Right ventricle myocardium inferior (tissue), 1 donor: ENCODE measurements at places on chromosomes 6 and 20.

DNA sequence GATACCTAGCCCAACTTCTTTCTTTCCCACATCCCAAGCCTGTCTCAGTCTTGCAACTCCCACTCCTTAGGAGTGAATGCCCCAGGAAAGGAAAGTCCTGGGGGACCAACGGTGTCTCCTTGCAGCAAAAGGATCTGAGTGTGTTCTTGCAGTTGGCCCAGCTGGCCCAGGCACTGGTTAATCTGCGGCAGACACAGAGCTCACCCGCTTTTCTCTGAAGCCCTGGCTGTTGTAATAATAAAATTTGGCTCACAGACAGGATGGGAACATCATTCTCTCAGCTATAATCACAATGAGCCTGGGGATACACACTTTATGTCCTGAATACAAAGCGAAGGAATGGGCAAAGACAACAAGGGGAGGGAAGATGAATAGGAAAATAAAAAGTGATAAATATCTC, 287.0 kb upstream of the PRND start:
- no peak for DNase-seq

GRCh38 chr20:62632575-62633090, 9.7 kb upstream of the SLCO4A1 start:
- DNase-seq = no peak

- DNase-seq = no peak
Observed at GRCh38 chr6:17768388-17768787, 61.7 kb upstream of the NUP153 start.

- no peak for DNase-seq
Observed at GRCh38 chr6:131476362-131476761, 96.7 kb upstream of the ARG1 start.

- no peak for DNase-seq
Observed at GRCh38 chr6:33668914-33669313, 42.6 kb downstream of the UQCC2 start.

DNA sequence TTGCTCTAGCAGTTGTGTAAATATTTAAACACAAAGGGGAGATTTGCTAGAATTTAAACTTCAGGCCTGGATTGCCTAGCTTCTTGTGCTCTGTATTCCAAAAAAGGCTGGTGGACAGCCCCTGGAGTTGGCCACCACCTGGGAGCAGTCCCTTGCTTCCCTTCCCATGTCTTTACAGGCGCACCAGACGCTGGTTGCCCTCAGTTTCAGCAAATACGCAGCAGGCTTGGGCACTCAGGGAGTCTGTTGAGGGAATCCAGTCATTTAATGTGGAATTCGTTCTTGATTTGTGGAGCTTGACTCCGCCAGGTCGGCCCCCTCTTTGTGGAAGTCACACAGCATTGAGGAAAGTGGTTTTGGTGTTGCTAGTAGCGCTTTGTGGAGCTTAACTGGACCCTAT, 156.8 kb downstream of the DTNBP1 start:
- DNase-seq = no peak

DNA sequence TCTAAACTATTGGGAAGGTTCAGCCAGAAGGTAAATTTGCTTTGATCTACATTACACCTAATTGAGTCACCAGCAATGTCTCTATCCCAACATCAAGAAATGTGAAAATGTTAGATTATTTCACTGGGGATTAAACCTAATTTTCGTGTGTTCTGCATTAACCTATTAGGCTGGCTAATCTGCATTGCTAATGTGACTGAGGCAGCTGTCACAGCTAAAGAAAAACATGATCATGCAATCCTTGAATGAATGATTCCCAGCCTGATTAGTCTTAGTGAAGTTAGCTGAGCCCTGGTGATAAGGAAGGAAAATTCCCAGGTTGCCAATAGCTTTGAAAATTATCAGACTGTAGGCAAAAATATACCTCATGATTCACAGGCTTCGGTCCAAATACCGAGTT, 135.3 kb downstream of the LINC00237 start:
- DNase-seq = no peak

GRCh38 chr20:11130554-11131166, 456.9 kb upstream of the JAG1 start:
- DNase-seq = no peak

GRCh38 chr20:63539092-63539430, 1.9 kb upstream of the PTK6 start:
- no peak for DNase-seq

- DNase-seq = no peak
Observed at GRCh38 chr20:11170565-11170964, 496.8 kb upstream of the JAG1 start.

DNA sequence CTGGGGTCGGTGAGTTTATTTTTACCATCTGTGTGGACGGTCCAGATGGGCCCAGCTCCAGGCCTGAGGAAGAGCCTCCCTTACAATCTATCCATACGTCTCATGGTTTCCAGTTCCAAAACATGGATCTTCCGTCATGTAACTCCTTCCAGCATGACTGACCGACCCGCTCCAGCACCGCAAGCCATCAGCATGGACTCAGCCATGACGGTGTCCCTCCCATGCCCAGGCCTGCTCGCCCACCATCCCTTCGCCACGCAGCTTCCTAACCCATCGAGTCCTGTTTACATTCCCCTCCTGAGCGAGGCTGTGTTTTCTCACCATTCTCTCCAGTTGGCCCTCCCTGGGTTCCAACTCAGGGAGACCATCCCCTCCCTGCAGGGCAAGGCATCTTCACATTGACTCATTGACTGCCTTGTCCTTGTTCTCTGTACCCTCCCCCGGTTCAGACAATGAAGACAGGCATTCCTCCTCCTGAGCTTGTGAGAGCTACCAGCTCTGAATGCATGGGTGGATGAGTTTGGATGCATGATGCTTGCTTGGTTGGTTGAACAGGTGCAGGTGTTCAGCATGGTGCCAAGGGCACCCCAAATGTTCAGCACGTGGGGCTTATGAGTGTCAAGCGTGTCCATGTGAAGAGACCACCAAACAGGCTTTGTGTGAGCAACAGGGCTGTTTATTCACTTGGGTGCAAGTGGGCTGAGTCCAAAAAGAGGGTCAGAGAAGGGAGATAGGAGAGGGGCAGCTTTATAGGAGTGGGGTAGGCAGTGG, 235.8 kb downstream of the SMOC2 start:
- no peak for DNase-seq
